ENCODE measurements at places on chromosomes 6 and 20.
A peak's percentile ranks its signal among the peaks of the same experiment; 100 is the strongest.

GRCh38 chr20:32466739-32467505, 108.8 kb downstream of the ASXL1 start:
- no peak for DNase-seq

- peak; percentile 4 for DNase-seq
These were observed 179.9 kb upstream of the RUNX2 start for GRCh38 chr6:45148278-45148677.

- no peak for DNase-seq
These were observed 11.5 kb downstream of the LPIN3 start for GRCh38 chr20:41352106-41352505.

- no peak for DNase-seq
These were observed 69.1 kb upstream of the PBOV1 start for GRCh38 chr6:138287144-138287955.

GRCh38 chr6:26086211-26086610, 1.0 kb upstream of the HFE start:
- DNase-seq: no peak

DNA sequence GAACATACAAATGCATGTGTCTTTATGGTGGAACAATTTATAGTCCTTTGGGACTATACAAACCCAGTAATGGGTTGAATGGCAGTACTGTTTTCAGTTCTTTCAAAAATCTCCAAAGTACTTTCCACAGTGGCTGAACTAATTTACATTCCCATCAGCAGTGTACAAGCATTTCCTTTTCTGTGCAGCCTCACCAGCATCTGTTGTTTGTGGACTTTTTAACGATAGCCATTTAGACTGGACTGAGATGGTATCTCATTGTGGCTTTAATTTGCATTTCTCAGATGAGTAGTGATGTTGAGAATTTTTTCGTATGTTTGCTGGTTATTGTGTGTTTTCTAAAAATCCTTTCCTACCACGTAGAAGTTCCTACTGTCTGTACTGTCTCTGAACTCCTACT, 327.2 kb upstream of the ZFP64 start:
- no peak for DNase-seq

DNA sequence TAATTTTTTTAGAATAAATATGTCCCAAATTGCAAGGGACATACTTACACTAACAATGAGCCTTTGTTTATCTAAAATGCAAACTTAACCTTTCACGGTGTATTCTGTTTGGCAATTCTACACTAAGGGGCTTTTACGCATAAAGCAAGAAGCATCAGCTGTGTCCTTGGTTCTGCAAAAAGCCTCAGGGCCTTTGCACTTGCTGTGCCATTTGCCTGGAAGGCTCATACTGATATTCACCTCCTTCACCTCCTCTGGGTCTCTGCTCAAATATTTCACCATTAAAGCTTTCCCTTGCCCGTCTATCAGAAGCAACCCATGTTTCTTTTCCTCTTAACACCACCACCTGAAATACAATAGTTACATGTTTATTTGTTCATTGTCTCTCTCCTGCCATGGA, 8.9 kb upstream of the BMP7 start:
- no peak for DNase-seq

- DNase-seq: no peak
These were observed 32.0 kb downstream of the TRERF1 start for GRCh38 chr6:42419490-42420280.

GRCh38 chr6:138815797-138816528, 20.1 kb downstream of the ECT2L start:
- DNase-seq: peak; percentile 70

GRCh38 chr6:17419189-17419575, 25.8 kb downstream of the CAP2 start:
- peak; percentile 33 for DNase-seq

- DNase-seq: no peak
These were observed 240.7 kb downstream of the ARID1B start for GRCh38 chr6:157017861-157018260.

Measured in fibroblast of skin of right quadriceps (primary cell).